Activated T-cell treated with anti-CD3 and anti-CD28 coated beads for 24 hours (primary cell): ENCODE measurements at places on chromosomes 13 and 19.
A peak's percentile ranks its signal among the peaks of the same experiment; 100 is the strongest.

GRCh38 chr13:95650696-95651095, 6.2 kb upstream of the DZIP1 start:
- DNase-seq = no peak

DNA sequence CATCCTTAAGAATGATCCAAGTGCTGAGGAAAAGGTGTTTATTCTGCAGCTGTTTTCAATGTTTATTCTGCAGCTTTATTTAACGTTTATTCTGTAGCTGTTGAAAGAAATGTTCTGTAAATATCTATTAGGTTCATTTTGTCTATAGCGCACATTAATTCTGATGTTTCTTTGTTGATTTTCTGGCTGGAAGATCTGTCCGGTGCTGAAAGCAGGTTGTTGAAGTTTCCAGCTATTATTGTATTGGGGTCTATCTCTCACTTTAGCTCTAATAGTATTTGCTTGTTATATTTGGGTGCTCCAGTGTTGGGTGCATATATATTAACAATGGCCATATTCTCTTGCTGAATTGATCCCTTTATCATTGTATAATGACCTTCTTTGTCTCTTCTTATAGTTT, 20.2 kb downstream of the CD70 start:
- no peak for DNase-seq

DNA sequence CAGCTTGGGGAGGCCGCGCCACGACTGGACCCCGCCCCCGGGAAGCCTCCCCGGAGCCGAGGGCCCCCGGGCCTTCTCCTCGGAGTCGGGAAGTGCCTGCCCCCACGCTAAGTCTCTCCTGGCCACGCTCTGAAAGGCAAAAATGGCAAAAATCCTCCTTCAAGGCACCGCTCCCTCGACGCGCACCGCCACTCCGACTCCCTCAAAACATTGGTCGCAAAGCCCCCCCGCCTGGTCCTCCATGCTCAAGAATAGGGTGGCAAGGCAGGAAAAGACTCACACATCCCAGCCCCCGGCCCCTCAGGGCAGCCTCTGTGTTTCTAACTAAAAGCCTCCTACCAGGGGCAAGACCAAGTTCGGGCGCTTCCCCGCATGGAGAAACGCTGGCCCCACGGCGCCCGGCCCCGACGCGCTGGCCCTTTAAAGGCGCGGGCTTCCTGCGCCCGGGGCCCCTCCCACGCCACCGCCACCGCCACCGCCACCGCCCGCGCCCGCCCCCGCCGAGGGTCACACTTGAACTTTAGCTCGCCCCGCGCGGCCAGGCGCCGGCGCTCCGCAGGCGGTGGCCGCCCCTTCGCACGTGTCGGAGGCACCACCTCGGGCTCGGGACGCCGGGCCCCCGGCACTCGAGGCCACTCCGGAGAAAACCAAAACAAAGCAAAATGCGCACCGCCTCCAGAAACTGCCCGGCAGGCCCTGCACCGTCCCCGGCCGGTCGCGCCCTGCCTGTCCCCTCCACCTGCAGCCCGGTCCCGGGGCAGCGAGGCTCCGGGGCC, 1.9 kb downstream of the FOXO1 start:
- DNase-seq = peak; percentile 52

DNA sequence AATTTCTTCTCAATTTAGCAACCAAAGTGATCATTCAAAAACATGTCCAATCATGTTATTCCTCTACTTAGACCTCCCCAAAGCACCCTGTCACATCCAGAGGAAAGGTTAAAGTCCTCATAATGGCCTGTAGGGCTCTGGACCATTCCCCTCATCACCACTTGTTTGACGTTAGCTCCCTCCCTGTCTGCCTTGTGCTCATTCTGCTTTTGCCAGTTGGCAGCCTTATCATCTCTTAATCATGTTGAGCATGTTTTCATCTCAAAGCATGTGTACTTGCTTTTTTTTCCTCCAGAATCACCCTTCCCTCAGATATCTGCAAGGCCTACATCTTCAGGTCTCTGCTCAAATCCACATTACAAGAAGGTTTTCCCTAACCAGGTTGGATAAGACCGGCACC, 25.9 kb downstream of the UBAC2 start:
- DNase-seq = no peak

DNA sequence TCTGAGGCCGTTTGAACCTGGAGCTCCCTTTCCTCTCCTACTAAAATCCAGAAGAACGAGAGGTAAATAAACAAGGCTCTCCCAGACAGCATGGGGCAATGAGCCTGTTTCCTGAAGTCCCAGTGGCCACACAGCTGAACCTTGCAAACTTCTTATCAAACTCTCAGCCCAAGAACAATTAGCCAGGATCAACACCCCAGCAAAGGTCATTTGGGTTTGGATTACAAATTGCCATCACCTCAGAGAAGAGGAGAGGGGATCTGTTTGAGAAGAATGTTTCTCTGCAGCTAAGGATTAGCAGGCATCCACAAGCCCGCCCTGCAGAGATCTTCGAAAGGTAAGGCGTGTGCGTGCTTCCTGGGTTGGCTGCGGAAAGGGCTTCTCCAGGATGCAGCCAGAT, 201.9 kb upstream of the SOX1 start:
- no peak for DNase-seq

DNA sequence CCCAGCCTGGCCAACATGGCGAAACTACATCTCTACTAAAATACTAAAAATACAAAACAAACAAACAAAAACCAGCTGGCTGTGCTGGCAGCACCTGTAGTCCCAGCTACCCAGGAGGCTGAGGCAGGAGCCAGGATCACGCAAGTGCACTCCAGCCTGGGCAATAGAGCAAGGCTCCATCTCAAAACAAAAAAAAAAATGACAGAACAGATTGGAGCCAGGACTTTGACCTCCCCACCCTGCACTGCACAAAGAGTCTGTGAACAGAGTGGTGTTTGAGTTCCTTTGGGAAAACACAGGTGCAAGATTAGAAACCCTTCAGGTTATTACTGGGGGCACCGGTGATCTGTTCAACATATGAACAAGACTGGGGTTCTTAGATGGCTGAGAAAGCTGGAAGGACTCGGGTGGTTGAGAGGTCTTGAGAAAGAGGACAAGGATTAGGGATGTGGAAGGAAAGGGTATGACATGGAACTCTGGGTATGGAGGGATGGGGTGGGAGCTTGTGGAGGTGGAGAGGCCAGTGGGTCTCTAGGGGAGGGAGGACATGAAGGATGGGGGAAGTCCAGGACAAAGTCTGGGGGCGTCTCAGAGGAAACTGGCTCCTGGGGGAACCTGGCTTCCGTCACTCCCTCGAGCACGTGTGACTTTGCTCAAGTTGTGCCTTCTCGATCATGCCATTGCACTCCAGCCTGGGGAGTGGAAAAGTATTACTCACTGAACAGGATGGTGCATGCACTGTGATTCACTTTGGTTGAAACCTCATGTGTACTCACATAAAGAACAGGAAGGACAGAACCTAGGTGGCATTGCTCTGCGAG, 25.9 kb downstream of the RCN3 start:
- peak; percentile 64 for DNase-seq

- DNase-seq = no peak
These were observed 3.0 kb downstream of the PROZ start for GRCh38 chr13:113161433-113161832.

- DNase-seq = no peak
These were observed 158.9 kb upstream of the SGCG start for GRCh38 chr13:23021906-23022305.
